ENCODE measurements at places on chromosomes 1 and 21. TPM values are rescaled to one million over a fixed set of nuclear protein-coding genes. Genes with fewer than 3 reads are reported as not detected.

DNA sequence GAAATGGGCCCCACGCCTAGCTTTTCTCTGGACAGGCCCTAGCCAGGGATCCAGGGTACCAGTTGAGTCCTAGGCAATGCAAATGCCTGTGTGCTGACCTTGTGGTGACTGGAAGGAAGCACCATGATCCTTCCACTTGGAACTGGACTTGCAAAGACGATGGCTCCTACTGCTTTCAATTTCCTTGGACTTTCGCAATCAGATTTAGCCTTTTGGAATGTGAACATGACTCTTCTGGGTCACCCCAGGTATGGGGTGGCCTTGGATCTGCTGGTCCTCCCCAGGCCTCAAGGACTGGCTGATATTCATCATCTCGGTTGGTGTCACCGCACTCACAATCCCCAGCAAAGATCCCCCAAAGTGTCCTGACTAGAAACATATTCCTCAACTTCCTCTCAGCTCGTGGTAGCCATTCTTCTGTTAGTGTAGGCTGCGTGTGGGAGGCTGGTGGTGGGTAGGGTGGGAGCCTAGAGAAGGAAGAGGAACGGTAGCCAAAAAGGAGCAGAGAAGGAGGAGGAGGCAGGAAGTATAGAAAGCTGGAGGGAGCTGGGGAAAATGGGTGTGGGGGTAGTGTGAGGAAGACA, 130.5 kb downstream of the PPIAL4G start:
- peak; percentile 26 for DNase-seq

DNA sequence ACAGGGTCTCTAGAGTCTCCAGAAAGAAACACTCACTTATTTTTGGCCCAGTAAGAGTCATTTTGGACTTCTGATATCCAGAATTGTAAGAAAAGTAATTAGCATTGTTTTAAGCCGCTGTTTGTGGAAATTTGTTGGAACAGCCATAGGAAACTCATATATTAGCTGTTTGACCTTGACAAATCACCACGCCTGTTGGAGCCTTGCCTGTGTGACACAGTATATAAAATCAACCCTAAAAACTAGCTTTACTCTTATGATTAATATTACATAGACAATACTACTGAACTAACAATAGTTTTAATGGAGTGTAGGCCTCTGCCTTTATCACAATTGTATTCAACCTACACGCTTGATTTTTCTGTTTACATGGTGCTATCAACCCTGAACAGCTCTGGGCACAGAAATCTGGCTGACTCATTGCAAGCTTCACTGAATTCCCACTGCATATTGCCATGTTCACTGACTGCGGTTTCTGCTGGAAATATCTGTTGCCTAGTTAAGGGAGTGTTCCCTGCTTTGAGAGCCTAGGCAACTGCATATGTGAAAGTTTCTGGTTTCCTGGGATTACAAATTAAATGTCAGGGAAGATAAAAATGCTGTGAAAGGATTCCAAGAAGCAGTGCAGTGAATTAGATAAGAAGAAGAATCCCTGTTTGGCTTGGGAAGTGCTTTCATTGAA, 419.5 kb upstream of the DEPDC1 start:
- DNase-seq: no peak

- DNase-seq: no peak
These were observed 28.2 kb upstream of the TEKT2 start for GRCh38 chr1:36055706-36056105.

DNA sequence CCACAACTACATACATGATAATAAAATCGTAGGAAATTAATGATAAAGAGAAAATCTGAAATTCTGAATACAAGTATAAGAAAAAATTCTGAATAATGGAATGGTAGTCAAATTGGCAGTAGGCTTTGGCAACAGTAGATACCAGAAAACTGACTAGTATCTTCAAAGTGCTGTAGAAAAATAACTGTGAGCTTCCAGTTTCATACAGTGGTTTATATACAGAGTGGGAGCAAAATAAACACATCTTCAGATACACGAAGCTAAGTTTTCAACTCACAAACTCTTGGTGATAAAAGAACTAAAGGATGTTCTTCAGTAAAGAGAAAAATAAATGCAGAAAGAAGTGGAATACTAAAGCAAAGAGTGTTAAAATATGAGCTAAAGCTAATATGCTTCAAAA, 173.4 kb downstream of the PPP1R12B start:
- DNase-seq: no peak

GRCh38 chr21:15442743-15443469, 286.9 kb upstream of the USP25 start:
- DNase-seq: no peak

DNA sequence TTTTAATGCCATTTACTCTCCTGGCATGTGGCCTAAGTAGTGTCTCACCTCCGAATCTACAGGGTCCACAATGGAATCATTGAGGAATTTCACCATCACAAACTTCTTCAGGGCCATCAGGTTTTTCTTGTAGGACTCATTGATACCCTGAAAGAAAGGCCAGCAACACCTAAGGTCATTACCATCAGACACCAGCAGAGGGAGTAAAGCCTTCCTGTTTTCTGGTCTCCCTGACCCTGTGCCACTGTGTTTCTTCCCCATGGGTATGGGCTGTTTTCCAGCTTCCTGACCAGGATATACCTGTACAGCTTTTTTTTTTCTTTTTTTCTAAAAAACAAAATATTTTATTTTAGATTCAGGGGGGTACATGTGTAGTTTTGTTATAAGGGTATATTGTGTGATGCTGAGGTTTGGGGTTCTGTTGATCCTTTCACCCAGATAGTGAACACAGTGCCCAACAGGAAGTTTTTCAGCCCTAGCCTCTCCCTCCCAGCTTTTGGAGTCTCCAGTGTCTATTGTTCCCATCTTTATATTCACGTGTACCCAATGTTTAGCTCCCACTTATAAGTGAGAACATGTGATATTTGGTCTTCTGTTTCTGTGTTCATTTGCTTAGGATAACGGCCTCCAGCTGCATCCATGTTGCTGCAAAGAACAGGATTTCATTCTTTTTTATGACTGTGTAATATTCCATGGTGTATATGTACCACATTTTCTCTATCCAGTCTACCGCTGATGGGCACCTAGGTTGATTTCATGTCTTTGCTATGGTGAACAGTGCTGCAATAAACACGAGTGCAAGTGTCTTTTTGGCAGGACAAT, 18.3 kb downstream of the PPT1 start:
- peak; percentile 52 for DNase-seq

- peak; percentile 81 for DNase-seq
These were observed at the start of gene SLC30A10 for GRCh38 chr1:219927956-219928790. Gene SLC30A10, minus strand, starts transcription at chr1:219928557. Its CDS starts 117 bp downstream, at chr1:219928440.

GRCh38 chr1:6459850-6460265, 6.1 kb downstream of the TNFRSF25 start:
- peak; percentile 91 for DNase-seq

The ACADM gene
- 69.5 TPM for total RNA-seq

GRCh38 chr1:195965036-195965435, 643.2 kb downstream of the KCNT2 start:
- DNase-seq: no peak

DNA sequence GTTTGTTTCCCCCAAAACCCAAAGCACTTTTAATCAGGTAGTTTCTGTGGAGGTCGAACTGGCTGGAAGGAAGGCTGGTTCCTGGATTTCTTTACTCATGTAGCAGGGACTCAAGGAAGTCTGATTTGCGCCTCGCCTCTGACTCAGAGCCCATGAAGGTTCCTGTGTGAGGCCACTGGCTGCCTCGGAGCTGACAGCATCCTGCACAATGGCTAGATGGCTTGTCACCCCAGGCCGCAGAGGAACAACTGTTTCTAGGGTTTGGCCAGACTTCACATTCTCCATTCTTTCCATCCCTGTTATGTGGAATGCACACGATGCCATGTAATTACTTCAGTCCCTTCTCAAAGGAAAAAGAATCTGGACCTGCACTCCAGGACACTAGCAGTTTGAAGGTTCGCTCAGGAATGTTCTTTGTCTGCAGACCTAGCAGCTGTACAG, 39.1 kb upstream of the PRSS38 start:
- DNase-seq: no peak

The PODN gene
- total RNA-seq: not detected

DNA sequence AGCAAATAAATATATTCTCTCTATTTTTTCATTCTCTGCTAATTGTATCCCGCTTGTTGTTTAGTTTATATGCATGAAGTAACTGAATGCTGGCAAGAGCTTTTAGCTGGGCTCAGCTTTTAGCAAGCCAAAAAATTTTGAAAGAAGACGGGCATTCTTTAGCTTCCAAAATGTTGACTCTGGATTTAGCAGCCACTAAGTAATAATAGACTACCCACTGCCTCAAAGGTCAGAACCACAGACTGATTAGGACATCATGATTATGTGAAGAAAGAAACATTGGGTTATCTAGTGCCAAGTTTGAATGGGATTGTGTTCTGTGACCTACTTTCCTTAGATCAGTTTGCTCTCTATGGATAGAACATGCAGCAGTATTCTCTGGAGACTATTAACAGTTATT, 80.3 kb upstream of the DPH5 start:
- DNase-seq: no peak

- no peak for DNase-seq
These were observed 737.1 kb downstream of the PTPRU start for GRCh38 chr1:29973406-29973805.

GRCh38 chr1:185291652-185292051, 25.4 kb downstream of the IVNS1ABP start:
- no peak for DNase-seq

DNA sequence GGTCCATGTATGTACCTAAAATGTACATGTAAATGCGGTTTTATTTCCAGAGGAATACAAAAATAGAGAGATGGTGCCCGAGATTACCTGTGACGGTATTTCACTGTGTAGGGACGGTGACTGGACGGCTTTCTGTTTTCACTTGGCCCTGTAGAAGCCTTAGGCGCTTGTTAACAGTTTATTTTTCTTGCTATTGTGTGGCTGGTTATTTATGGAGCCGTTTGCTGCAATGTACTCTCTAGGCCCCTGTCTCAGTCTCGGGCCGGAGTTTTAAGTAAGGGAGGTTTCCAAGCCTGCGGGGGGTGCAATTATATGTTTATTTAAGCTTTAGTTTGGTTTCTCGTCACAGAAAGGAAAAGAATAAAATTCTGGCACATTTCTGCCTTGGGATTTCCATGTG, 413 bp downstream of the EFCAB7 start:
- DNase-seq: no peak

GRCh38 chr1:45911634-45912033, 108.2 kb downstream of the MAST2 start:
- no peak for DNase-seq

- peak; percentile 87 for DNase-seq
These were observed 28.5 kb upstream of the SELENON start for GRCh38 chr1:25771221-25772114.

- DNase-seq: no peak
These were observed 2.6 kb upstream of the NADK start for GRCh38 chr1:1780598-1781525.

The NHLH1 gene
- total RNA-seq: 0.21 TPM

The DAB1 gene
- total RNA-seq: 14.3 TPM

DNA sequence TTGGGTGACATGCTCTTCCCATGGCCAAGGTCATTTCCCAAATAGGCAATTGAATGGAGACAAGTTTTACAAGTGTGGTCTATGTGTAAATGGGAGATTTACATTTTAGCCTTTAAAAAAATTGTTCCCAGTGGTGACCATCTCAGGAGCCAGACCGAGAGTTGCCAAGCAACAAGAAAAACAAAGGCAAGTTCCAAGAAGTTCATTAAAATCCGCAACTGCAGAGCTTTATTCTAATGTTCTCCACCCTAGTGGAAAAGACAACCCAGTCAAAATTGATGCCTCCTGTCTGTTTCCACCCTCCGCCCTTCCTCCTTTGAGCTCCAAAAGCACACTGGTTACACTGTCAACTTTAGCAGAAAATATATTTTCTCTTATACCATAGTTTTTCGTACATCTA, 33.2 kb upstream of the CD55 start:
- DNase-seq: no peak

DNA sequence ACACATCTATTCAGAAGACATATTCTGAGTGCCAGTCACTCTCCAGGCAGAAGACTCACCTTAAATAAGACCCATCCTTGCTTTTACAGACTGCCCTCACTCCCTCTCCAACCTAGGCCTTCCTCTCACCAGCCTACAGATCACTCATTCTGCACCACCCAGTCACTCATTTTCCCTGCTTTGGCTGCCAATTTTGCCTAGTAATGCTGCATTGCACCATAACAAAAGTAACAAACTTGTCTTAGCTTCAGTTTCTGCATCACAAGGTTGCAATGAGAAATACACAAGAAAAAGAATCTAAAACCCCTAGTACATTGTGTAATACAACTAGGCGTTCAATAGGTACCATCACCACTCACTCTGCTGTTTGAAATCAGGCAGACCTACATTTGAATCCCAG, 292.4 kb downstream of the PLPP3 start:
- DNase-seq: no peak

All from H7 (cell line).